Globus pallidus (tissue), 1 donor: ENCODE measurements at places on chromosomes 2 and 18.

- no peak for DNase-seq
These were observed 364.2 kb downstream of the LRRTM1 start for GRCh38 chr2:79940364-79940763.

DNA sequence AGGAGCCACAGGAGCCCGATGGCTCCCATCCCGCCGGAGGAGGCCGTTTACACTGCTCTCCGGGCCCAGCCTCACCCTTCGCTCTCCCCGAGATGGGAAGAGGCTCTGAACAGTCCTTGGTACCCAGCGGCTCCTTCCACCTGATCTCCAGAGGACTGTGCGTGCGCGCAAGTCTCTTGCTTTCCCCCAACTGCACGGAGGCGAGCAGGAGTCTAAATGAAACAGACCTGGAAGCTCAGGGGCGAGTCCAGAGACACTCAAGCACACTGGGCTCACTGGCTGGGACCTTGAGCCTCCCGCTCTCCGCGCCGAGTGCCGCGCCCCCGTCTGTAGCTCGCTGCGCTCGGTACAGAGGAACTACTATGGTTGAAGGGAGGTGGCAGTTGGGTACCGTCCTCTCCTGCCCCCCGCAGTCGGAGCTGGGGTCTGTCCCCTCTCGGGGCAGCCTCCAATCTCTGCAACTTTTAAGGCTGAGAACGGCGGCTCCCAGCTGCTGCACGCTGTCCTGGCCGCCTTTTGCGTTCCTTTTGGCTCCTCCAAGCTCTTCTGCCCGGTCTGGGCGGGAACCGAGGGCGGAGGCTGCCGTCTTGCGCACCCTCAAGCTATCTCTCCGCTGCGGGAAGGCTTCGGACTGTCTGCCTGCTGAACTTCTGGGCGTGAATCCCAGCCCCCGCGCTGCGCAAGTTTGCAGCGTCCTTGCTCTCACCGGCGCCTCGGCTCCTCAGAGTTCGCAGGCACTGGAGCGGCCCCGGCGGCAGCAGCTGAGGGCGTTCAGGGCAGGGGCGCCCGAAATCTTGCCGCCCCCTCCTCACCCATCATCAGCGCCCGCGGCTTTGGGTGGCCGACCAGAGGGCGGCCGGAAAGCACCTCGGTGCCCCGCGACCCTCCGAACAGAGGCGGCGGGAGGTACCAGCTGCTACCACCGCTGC, 491 bp downstream of the ALK start:
- no peak for DNase-seq

- DNase-seq, result no peak
These were observed 142.1 kb downstream of the SEPTIN10 start for GRCh38 chr2:109471658-109472057.

- DNase-seq, result no peak
These were observed 978.9 kb upstream of the NXPH2 start for GRCh38 chr2:139759000-139759505.

DNA sequence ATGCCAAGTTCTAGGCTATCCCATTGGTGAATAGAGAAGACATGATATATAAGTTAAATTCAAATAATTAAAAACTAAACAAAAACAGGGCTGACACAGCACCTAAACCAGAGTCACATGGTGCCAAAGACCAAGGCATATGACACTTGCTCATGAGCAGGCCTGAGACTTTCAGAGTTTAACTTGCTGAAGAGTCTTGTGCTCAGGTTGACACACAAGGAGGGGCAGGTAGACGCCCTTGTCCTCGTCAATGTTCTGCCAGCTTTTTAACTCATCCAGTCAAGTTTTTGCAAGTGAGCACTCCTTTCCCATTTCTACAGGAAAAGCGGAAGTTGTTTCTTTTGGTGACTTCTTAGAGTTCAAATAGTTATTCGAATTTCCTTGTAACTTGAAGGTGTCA, 289.7 kb downstream of the CYRIA start:
- no peak for DNase-seq

DNA sequence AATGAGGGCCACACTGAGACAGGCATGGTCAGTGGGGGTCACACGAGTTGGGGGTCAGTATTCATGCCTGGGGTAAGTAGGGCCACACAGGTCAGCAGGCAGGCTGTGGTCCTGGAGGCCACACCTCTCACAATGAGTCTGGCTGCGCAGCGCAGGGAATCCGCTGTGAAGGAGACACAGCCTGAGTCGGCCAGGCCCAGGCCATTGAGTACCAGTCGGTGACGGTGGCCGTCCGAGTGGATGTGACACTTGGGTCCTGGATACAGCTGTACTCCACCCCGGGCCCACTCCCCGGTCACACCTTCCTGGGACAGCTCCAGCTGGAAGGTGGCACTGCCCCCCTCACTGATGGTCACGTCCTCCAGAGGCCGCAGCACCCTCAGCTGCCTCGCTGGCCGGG, 10.5 kb downstream of the TMEM198 start:
- no peak for DNase-seq

DNA sequence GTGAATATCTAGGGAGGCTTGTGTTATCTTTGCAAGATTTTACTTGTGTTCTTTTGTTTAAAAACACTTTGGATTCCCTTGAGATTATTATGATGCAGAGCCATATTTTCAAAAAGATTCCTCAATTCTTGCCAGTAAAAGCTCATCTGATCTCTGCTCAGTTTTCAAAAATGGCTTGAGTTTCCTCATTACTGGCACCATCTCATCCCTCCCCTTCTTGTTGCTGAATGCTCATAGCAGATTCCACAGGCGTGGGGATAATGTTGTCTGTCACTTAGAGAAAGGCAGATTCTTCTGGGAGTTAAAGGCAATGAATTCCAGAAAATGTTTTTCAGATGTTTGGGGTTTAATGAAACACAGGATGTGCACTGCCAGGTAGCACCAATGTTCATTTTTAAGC, 170.4 kb upstream of the TANK start:
- no peak for DNase-seq

GRCh38 chr18:54742659-54743604, 85.3 kb upstream of the RAB27B start:
- peak; percentile 18 for DNase-seq

GRCh38 chr2:25165992-25166875, 2.1 kb downstream of the POMC start:
- peak; percentile 39 for DNase-seq

GRCh38 chr2:187453078-187453641, 5.1 kb upstream of the CALCRL start:
- DNase-seq, result peak; percentile 14

DNA sequence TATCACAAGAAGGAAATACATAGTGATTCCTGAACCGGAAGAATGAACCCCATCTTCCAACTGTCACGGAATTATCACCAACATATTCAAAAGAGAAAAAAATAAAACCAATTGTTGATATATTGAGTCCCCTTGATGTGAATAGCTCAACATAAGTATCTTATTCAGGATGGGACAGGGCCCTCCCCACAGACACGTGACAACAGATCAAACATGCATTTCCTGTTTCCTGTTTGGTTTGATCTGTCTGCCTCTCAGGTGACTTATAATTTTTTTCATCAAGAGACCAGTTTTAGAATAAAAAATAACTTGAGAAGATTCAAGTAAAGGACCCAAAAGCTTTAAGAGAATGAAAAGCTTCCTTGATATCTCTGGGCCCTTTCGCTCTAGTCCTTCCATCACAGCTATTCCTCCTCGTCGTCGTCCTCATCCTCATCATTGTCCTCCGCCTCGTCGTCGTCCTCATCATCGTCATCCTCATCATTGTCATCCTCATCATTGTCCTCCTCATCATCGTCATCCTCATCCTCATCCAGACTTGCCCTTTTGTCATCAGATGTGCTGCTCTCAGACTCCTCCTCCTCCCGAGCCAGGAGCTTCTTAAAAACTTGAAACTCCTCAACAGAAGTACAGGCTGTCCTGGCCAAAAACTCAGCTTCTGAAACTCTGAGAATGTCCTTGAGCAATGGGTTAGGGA, 6.3 kb downstream of the MTERF4 start:
- no peak for DNase-seq

DNA sequence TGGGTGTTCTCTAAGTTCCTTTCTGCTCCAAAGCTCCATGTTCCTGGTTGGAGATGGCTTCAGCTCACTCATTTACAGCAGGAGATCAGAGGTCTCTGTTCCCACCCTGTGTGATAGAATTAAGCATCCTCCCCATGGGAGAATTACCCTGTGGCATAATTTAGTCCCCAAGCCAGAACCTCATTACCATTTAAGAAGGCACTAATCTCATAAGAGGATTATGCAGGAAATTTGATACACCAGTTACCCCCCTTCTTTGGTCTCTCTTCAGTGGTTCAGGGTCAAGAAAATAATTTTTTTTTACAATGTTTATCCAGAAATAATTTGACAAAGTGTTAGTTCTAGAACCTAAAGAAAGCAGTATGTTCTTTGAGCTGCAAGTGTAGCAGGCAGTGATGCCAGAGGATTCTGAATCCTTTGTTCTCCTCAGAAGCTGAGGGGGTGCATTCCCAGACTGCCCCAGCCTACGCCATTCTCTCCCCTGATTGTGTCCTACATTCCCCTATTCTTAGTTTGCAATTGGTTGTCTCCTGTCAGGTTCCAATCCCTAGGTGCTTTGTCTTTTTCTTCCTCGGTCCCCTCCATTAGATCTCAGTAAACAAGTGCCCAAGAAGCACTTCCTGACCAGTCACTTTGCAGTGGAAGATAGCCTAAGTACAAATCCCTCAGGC, 163.6 kb downstream of the PRKCE start:
- DNase-seq, result no peak

DNA sequence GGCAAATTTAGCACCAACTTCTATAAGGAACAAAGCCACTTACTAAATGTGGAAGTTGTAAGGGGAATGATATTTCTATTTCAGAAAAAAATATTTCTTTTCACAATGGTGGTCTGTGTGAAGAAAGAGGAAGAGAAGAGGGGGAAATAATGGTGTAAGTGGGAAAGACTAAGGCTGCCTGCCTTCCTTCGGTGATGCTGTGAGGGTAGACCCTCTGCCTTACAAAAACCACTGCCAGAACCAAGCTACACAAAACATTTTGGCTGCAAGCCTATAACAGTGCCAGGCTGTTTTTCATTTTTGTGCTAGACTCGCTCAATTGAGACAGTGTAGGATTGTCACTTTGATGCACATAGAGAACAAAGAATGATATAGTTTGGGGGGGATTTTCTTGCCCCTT, 286.6 kb downstream of the ZEB2 start:
- peak; percentile 57 for DNase-seq

- no peak for DNase-seq
These were observed 47.1 kb downstream of the ANKMY1 start for GRCh38 chr2:240510513-240511210.

DNA sequence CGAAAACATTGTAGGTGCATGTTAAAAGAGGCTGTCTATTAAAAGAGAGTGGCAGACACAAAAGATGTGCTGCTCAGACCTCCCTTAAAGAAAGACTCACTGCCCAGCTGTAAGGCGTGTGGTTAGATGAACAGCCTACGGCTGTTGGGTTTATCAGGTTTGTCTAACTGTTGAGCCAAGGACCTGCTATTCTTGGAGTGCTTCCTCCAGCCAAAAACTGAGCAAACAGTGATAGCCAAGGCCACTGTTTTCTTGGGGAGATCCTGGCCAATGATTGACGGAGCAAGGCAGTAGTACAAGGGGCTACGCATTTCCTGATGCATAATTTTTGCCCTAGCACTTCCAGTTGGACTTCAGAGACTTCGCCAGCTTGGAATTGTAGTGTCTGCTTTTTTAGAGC, 1.4 kb upstream of the RAB3GAP1 start:
- DNase-seq, result no peak

DNA sequence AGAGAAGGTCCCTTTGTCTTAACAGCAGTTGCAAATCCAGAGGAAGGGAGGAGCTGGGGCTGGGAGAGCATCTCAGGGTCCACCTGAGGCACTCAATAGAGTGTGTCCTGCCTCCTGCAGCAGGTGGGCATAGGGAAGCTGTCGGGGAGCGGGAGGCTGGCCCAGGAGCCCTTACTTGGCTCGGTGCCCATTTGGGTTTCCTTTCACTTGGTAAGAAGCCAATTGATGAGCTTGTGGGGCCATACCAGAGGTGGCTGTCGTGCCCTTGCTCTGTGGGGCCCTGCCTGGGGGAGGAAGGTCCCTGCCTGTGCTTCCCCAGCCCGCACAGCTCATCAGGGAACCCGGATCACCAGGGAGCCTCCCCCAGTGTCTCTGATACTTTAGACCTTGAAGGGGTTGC, 229.7 kb downstream of the DYSF start:
- DNase-seq, result no peak

DNA sequence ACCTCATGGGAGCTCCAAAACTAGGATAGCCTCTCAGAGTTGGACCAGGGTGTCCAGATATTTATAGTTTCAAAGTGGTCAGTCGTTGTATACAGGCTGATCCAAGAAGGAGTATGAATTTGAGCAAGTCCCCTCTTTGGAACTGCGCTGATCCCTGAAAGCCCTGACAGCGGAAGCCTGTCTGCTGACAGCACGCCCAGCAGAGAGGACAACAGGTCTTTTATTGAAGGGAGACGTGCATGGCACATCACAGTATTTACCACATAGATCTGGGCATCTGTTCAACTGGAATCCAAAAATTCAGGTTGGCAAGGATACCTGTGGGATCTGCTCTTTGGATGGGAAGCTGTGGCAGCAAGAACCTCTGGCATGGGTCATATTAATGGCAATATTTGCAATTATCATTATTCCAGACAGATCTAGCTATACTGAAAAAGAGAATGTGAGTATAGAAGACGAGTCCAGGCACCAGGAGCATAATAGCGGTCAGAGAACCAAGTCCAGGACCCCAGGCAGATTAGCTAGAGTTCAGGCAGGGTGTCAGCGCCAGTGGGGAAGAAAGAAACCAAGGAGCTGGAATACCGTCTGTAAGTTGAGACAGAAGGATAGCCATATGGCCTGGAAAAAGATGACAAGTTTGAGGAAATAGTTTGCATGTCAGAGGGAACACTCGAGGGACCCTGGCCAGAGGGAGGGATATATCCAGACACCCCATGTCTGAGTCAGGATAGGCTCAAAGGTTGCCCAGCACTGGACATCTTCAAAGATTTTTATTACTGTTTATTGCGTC, 260.4 kb upstream of the FANCL start:
- DNase-seq, result peak; percentile 66

- DNase-seq, result no peak
These were observed 287.2 kb downstream of the CYP26B1 start for GRCh38 chr2:71860381-71860926.

DNA sequence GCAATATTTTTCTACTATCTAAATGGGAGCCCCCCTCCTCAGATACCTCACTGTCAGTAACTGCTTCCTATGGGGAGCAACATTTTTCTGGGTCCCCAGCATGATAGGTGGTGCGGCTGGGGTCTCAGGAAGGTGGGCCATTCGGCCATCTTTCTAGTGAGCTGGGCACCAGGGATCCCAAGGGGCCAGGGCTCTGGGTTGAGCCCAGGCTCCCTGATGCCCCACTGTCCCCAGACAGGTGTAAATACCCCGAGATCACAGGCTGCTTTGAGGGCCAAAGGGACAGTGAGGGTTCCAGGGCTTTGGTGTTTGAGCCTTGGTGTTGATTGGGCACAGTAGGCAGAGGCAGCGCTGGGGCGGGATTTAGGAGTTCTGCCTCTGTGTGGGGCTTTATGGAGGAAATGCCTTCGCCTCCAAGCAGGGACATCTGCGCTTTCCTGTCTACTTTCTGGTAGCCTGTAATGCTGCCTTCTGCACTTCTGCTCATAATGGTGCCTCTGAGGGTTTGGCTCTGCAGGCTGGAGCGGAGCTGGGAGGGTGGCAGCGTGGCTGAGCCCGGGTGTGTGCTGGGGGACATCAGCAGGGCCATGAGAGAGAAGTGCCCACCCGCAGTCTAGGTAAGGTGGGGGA, 5.3 kb downstream of the ITM2C start:
- DNase-seq, result no peak

GRCh38 chr2:62831729-62832128, 126.2 kb downstream of the EHBP1 start:
- DNase-seq, result no peak
